ENCODE measurements at places on chromosomes 5 and 9. TPM values are rescaled to one million over a fixed set of nuclear protein-coding genes. Genes with fewer than 3 reads are reported as not detected.

The ACTBL2 gene
- 2.2 TPM for total RNA-seq

The TENT4A gene
- 16.1 TPM for total RNA-seq

The GEMIN5 gene
- total RNA-seq, result 22.6 TPM

The DHX29 gene
- 22.9 TPM for total RNA-seq

The PRPF4 gene
- total RNA-seq, result 29.1 TPM

The ESM1 gene
- 0.36 TPM for total RNA-seq

The ZDHHC11B gene
- total RNA-seq, result 0.29 TPM

The SCAI gene
- 4.3 TPM for total RNA-seq

The LCN2 gene
- 106 TPM for total RNA-seq

The CDC14B gene
- 9.1 TPM for total RNA-seq

All from epithelial cell of proximal tubule (primary cell).